ENCODE measurements at places on chromosomes 2 and 18.

- DNase-seq = no peak
Observed at GRCh38 chr2:61196671-61197070, 34.7 kb downstream of the C2orf74 start.

GRCh38 chr2:233354971-233355574 is 779 bp downstream of the DGKD start:
- no peak for DNase-seq

DNA sequence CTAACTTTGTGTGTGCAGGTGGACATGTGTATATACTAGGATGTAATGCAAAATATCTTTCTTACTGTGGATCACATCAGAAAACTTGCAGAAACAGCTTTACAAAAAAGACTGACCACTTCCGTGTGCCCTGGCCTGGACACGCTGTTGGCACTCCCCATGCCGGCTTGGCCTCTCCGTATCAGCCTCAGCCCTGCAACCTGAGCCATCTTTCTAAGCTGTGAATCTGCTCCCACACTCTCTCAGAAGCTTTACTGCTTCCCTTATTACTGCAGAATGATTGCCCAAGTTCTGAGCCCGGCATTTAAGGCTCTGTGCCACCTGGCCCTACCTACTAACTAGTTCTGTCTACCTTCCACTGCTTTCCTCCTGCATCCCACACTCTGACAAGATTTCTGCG is 37.8 kb downstream of the MYO7B start:
- DNase-seq = no peak

GRCh38 chr18:37499913-37500312 is 65.7 kb downstream of the CELF4 start:
- DNase-seq = no peak

- no peak for DNase-seq
Observed at GRCh38 chr18:70455731-70456130, 166.9 kb downstream of the SOCS6 start.

DNA sequence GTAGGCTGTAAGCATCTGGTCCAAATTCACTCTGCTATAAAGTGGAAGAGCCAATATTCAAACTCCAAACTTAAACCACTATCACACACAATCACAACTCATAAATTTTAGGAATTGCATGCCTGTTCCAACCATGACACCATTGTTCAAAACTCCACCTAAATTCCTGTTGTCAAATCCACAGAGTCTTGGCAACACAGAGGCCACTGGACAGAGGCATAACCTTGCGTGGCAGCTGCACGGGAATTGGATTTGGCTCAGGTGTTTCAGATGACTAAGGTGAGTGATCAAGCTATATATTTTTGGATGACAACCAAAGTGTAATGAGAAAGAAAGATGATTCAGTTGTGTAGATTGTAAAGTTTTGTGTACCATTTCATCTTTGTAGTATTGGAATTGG is 422.7 kb upstream of the TNP1 start:
- no peak for DNase-seq

DNA sequence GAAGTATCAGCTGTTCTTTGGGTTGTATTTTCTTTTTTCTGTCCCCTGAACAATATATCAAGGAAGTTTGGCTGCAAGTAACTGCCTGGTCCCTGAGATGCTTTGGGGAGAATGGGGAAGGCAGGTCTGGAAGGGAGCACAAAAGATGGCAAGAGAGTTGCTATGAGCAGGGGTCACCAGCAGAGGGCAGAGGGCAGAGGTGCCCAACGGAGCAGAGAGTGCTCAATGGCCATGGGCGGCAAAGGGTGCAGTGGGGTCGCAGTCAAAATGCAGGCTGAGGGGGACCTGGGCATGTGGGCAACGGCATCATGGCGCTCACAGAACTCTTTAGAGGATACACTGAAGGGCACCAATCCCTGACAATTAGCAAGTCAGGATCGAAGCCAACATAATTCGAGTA is 107.7 kb upstream of the ATP8B1 start:
- DNase-seq = no peak

- DNase-seq = no peak
Observed at GRCh38 chr2:78290581-78291214, 734.8 kb upstream of the REG3G start.

DNA sequence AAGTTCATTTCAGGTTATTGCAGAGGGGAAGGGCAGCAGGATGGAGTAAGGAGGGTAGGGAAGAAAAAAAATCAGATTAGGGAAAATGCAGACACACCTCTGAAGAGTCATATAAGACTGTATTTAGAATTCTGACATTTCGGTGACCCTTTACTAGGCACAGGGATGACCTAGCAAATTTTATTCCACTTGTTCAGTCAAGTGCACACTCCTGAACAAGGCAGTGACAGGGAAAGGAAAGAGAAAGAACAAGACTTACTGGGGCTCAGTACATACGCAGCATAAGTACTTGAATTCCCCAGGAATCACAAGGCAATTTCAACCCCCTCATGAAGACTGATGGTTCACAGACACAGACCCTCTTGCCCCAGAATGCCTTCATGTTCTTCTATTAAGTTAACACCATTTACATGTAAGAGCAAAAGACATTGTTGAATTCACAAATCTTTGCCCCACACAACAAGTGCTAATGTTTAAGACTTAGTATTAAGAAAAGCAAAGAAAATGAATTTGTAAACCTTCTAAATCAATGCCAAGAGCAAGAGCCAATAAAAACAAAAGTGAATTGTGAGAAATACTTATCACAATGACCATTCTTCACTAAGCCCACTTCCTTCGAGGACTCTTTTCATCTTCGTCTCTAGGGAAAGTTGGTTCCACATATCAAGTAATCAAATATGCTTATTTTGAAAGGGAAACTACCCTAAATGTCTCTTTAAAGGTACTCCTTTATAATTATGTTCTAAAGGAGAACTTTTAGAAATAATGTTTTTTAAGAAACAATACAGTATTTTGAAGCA is 47.0 kb downstream of the COBLL1 start:
- no peak for DNase-seq

DNA sequence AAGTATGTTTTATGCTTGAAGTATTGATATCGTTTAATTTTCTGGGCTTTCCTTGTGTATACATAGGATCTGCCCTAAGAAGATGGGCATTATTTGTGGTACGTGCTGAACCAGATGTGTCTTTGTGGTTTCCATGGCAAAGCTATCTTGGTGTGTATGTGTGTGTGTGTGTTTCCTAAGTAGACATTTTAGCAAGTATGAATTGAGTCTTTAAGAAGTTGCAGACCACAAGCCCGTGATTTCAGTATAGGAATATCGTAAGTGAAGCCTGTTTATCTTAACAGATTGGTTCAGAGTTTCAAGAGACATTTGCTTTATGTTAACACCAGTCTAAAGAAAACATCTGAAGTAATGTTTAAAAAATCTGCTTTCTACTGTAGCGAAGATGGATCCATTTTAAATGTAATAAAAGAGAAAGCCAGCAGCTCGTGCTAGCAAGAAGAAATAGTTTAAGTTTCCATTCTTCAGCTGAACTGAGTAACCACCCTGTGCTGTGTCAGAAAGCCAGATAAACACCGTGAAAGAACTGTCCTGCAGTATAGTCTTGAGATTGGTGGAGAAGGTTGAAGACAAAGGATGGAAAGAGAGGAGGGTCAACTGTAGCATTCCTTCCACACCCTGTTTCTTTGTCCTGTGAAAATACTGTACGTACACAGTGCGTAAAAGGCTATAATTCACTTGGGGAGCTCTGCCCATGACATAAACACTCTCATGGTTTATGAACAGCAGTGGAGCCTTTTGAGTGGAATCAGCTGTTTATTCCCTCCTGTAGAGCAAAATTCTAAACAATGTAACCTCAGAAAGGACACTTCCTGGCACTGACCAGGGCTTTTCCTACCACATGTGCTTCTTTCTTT is 91.9 kb upstream of the FOSL2 start:
- no peak for DNase-seq

DNA sequence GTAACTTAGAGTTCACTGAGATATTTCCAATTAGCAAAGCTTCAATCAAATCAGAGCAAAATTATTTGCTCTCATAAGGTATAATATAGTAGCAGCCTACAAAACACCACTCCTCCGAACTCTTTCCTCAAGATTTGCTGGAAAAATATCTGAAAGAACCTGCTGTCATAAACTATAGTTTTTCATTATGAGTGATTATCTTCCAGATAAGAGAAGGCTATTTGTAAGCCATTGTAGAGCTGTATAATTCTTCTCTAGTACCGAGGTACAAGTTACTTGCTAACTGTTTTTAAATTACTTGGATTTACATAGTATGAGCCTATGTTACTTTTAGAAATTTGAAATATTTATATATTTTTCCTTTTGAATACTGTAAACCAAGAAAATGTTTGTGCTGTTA is 2.1 kb downstream of the NDC80 start:
- DNase-seq = no peak

DNA sequence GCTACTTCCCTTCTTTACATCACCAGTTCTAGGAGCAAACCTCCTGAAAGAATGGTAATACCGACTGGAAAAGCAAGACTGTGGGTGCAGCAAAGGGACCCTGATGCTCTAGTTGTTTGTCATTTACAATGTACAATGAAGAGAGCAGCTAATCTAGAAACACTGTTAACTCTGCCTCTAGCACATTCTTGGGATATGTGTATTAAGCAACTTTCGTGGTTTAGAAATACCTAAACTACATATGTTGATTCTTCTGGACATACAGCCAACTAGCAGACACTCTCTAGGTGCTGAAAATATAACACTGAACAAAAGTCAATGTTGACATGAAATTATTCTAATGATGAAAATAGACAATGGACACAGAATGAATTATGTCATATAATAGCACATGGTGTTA is 440.3 kb upstream of the MC4R start:
- no peak for DNase-seq

GRCh38 chr18:52829320-52829719 is 489.3 kb downstream of the DCC start:
- DNase-seq = no peak

- no peak for DNase-seq
Observed at GRCh38 chr18:74281980-74282754, 9.6 kb downstream of the CYB5A start.

DNA sequence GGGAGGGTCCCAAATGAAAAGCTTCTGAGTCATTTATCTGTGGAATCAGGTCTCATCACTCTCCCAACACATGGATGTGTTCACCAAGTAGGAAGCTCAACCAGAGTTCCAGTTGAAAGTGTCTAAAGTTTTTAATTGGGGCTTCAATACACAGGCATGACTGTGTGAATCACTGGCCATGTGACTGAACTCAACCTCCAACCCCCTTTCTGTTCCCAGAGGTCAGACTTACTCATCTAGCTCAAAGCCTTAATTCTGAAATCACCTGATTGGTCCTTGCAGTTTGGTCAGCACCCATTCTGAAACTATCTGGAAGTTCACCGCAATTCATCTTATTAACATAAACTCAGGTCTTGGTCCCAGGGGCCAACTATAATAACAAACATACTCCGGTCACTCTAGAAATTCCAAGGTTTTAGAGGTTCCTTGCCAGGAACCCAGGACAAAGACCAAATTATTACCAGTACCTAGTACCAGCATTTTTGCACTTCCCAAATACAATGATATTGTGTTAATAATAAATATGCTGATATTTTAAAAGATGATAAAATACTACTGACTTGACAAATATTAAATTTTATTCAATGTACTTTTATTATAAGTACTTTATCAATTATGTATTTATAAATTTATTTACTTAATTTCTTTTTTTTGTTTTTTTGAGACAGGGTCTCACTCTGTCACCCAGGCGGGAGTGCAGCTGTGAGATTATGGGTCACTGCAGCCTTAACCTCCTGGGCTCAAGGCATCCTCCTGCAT is 10.7 kb upstream of the RBM45 start:
- DNase-seq = no peak

DNA sequence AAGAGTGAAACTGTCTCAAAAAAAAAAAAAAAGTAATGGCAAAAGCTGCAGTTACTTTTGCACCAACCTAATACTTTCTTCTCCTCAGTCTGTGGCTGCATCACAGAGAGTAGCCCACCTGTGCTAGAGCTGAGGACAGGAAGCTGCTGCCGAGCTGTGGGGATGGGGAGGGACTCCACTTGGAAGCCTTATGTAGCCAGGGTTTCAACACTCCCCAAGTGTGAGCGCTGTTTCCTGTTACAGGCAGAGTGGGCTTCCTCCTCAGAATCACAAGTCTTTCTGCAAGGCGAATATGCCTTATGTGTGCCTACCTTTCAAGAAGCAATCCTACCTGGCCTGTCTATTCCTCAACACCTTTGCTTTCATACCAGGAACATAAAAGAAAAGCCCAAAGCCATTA is 36.3 kb upstream of the CYP27C1 start:
- no peak for DNase-seq

GRCh38 chr2:50658883-50659282 is 373.0 kb downstream of the NRXN1 start:
- DNase-seq = no peak

GRCh38 chr2:29108225-29108624 is 7.0 kb upstream of the CLIP4 start:
- no peak for DNase-seq

DNA sequence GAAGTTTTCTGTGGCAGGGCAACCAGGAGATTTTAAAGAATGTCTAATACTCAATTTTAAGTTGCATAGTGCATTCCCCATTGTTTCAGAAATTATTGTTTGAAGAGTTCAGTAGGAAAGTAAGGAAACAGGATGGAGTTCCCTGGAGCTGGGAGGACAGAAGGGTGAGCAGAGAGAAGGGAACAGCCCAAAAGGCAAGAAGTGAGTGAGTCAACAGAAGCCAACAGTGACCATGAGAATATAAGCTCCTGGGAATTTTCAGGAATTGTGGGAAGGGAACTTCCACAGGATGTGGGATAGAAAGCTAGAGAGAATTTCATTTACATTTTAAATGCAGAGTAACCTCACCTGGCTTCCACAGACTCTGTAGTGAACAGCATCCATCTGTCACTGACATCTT is 268.1 kb upstream of the ATP5MC3 start:
- DNase-seq = no peak

DNA sequence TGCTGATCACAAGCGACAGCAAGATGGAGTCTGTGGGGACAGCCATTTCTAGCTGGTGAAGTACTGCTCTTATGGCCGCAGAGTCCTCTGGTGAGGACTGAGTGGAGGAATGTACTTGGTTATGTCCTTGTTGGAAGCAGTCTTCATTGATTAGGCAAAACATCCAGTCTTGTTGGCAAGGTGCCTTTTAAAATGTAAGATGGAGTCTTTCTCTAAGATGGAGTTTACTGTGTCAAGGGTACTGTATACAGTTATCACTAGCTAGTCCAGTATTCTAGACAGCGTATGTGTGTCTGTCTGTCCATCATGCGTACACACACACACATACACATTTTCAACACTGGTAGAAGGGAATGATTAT is 74.8 kb downstream of the NPAS2 start:
- DNase-seq = no peak

GRCh38 chr2:241627675-241628074 is 9.3 kb downstream of the THAP4 start:
- DNase-seq = no peak

DNA sequence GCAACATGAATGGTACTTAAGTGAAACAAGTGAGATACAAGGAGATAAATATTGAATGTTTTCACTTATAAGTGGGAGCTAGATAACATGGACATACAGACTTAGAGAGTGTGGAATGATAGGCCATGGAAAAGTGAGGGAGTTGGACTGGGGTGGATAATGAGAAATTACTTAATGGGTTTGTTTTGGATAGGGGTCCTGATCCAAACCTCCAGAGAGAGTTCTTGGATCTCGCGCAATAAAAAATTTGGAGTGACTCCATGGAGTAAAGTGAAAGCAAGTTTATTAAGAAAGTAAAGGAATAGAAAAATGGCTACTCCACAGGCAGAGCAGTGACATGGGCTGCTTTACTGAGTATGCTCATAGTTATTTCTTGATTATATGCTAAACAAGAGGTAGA is 508.9 kb downstream of the CNTNAP5 start:
- DNase-seq = no peak

- no peak for DNase-seq
Observed at GRCh38 chr18:41940506-41941215, 14.4 kb upstream of the PIK3C3 start.

- no peak for DNase-seq
Observed at GRCh38 chr2:33277002-33277426, 199.4 kb upstream of the RASGRP3 start.
